ENCODE measurements at places on chromosomes 3 and 15.

- DNase-seq = no peak
These were observed 120.9 kb downstream of the ZMAT3 start for GRCh38 chr3:178950676-178951075.

- DNase-seq = no peak
These were observed 66.8 kb upstream of the UBE2E1 start for GRCh38 chr3:23738944-23739343.

- no peak for DNase-seq
These were observed 136.1 kb downstream of the APBA2 start for GRCh38 chr15:29021857-29022256.

DNA sequence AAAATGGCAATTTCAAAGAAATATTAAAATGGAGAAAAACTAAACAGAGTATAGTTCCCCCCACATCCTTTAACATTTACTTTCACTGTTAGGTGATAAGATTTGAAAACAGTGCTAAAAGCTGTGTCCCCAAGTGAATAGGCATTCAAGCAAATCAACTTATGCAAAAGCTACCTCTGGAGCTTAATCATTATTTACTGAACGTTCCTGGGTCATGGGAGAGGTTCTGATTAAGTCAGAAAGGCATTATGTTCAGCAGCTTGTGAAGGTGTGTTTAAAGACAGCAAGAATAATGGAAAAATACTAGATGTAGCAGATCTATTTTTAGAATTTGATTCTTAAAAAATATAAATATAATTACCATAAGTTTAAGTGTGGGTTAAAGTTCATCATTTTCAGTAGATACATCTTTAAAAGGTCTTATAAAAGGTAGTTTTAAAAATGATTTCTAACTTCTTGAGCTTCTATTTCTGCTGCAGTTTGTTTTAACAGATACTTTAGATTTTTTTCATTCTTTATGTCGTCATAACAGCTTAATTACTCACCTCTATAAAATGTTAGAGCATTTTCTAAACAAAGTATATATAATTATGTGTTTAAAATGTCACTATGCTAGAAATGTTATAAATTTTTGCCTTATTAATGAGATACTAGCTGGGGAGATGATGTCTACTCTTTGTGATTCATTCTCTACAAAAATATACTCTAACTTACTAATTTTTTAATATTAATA, 127.9 kb downstream of the MITF start:
- no peak for DNase-seq

- no peak for DNase-seq
These were observed 31.3 kb downstream of the TRAK1 start for GRCh38 chr3:42122261-42123011.

GRCh38 chr15:28868744-28869345, 16.9 kb upstream of the APBA2 start:
- no peak for DNase-seq

- no peak for DNase-seq
These were observed 236.1 kb downstream of the RORA start for GRCh38 chr15:60993008-60993407.

DNA sequence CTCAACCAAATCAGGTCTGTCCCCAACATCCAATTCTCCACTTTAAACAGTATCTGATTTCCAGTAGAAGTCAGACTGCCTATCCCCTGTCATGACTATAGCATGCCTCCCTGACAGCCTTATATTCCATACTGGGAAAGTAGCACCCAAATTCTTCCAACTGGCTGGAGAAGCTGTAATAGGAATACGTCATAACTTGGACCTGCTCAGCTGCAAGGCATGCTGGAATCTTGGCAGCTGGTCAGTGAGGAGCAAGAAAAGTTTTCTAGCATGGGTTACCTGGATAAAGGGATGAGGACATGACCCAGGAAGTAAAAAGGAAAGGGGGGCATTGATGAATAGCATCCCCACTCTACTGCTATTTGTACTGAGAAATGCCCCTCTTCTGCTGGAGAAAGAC, 8.9 kb downstream of the SEMA5B start:
- no peak for DNase-seq

GRCh38 chr3:129702934-129703712, 96.6 kb upstream of the PLXND1 start:
- DNase-seq = no peak

DNA sequence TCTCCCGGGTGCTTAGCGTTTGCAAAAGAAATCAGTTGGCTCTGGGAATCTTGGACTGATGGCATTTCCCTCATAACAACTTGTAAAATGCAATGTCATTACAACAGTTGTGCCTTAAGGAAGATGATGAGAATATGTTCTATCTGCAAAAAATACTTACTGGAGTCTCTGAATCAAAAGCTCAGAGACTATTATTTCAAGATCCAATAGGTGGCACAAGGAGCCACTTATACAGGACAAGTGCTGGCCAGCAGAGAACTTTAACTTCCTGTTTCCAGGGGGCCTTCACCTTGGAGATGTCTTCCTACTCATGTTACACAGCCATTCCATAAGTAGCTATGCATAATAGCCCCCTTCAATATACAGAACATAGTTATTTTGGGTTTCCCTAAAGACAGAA, 8.9 kb upstream of the RPS27L start:
- DNase-seq = no peak

GRCh38 chr3:29591579-29591978, 310.7 kb downstream of the RBMS3 start:
- DNase-seq = no peak

DNA sequence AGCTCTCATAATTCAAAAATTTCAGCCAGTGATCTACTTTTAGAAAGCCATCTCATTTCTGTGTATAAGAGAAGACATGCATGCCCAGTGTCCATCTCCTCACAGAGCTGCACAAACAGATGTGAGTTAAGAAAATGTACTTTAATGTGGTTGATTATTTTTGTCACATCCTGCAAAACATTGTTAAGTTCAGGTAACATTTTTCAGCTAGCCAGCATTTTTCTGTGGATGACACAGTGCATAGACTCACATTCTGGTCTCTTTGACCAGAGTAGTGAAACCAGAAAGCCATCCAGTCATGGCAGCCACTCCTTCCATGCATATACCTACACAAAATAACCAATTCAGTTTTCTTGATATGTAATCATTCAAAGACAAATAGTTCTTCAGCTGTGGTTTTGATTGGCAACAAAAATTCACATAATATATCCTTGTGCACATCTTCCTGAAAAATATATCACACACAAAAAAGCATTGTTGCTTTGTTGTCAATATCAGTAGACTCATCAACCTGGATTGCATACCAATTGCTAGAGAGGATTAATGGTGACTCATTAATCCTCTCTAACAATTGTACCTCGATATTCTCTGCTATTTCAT, 2.1 kb upstream of the PLSCR1 start:
- no peak for DNase-seq

DNA sequence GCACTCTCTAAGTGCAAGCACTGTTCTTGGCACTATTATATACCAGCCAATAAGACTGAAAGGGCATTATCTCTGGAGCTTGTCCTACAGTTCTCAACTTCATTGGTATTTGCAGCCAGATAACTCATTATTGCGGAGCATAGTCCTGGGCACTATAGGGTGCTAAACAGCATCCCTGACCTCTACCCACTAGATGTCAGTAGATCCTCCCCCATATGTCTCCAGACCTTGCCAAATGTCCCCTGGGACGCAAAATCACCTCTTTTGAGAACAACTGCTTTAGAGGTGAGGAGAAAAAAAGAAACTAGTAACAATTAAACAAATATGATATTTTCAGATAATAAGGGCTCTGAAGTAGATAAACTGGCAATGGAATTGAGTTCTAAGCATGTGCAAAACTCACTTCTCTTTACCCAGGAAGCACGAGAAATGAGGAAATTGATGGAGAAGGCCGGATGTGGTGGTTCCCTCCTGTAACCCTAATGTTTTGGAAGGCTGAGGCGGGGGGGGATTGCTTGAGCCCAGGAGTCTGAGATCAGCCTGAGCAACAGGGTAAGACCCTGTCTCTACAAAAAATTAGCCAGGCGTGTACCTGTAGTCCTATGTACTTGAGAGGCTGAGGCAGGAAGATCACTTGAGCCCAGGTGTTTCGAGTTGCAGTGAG, 61.4 kb downstream of the FRMD4B start:
- no peak for DNase-seq

GRCh38 chr3:172285844-172286243, 162.4 kb downstream of the GHSR start:
- DNase-seq = no peak

GRCh38 chr3:148697306-148698189, at the start of gene AGTR1:
Gene AGTR1 (plus strand): TSS chr3:148697903. CDS start chr3:148741036, 43,133 bp downstream.
- DNase-seq = peak; percentile 21

GRCh38 chr15:41513506-41514227, at the start of gene LTK:
Gene LTK (minus strand): TSS chr15:41513827. CDS start chr15:41513709, 118 bp downstream.
- peak; percentile 96 for DNase-seq

- peak; percentile 13 for DNase-seq
These were observed 37.6 kb upstream of the WNT5A start for GRCh38 chr3:55524565-55525244.

DNA sequence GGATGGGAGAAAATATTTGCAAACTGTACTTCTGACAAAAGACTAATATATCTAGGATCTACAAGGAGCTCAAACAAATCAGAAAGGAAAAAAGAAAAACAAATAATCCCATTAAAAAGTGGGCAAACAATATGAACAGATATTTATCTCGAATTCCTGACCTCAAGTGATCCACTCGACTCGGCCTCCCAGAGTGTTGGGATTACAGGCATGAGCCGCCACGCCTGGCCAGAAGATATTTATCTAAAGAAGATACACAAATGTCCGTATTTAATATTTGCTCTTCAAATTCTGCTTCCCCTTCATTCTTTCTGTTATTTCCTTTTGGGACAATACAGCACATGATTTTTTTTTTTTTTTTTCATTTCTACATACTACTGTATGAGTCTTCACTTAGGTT, 151.7 kb upstream of the GRM7 start:
- DNase-seq = no peak

DNA sequence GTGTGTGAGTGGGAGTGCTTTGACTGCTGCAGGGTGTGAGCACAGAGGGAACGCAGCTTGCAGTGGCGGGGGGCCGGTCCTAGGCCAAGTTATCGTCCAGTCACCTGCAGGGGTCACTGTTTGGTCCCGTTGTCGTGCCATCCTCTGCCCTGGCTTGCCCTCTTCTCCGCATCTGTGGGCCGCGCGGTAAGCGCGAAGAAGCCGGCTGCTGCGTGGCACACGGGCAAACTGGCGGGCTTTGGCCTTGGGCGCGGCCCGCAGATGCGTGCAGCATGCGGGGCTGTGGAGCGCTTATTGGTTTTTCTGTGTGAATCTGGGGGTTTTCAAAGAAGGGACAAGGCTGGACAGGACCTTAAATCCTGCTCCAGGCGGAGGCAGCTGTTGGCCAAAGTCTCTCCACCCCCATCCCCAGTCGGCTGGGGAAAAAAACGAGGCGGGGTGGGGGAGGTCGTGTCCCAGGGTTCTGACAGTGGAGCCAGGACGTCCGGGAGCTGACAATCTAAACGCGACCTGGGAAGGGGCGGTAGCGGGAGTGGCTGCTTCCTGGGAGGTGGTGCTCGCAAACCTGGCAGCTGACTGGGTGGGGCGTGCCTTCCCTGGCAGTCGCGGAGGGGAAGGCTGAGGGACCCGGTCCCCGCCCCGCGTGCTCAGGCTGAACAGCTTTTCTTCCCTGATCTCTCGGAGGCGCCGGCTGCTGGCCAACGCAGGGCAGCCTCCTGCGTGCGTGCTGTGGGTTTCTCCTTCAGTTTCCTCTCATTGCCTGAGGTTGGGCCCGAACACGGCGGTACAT, 39.7 kb upstream of the VEPH1 start:
- peak; percentile 75 for DNase-seq

DNA sequence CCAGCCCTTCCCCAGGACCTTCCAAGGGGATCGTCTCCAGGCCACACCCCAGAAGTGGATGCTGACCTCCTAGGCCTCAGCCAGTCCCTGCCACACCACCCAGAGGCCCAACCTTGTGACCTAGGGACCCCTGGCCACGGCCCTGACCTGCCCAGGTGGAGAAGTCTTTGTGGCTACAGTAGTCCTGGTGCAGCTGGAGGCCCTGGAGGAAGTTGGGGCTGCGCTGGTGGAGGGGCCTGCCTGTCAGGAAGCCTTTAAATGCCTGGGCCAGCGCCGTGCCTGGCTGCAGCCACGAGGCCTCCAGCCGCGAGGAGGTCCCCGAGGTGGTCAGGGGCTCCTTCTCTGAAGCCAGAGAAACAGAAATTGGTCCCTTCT, 23.4 kb downstream of the PLA2G4D start:
- DNase-seq = no peak

GRCh38 chr15:63373330-63373729, 8.3 kb downstream of the CA12 start:
- no peak for DNase-seq

- DNase-seq = no peak
These were observed 605.0 kb upstream of the TBL1XR1 start for GRCh38 chr3:177802151-177802900.

DNA sequence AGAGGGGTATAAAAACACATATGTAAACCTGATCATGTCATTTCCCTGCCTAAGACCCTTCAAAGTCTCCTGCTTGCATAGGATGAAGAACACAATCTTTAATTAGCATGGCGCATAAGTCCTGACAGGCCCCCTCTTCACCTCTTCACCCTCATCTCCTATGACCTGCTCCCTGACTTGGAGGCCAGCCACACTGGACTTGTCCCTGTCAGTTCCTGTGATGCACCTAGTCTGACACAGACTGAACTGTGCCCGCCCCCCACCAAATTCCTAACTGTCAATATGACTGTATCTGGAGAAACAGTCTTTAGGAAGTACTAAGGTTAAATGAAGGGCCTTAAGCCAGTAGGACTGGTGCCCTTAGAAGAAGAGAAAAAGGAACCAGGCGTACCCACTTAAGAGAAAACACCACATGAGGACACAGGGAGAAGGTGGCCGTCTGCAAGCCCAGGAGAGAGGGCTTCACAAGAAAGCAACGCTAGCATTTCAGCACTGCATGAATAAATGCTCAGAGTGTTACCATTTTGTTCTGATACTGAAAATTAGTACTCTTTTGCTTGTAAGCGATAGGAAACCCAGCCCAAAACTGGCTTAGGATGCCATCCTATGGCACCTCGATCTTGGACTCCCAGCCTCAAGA, 34.0 kb downstream of the MRPL46 start:
- DNase-seq = no peak

Measured in H54 (cell line).